Inflammatory macrophage treated with lipopolysaccharide for 4 hours (primary cell): ENCODE measurements at places on chromosomes 4 and X.
A peak's percentile ranks its signal among the peaks of the same experiment; 100 is the strongest.

DNA sequence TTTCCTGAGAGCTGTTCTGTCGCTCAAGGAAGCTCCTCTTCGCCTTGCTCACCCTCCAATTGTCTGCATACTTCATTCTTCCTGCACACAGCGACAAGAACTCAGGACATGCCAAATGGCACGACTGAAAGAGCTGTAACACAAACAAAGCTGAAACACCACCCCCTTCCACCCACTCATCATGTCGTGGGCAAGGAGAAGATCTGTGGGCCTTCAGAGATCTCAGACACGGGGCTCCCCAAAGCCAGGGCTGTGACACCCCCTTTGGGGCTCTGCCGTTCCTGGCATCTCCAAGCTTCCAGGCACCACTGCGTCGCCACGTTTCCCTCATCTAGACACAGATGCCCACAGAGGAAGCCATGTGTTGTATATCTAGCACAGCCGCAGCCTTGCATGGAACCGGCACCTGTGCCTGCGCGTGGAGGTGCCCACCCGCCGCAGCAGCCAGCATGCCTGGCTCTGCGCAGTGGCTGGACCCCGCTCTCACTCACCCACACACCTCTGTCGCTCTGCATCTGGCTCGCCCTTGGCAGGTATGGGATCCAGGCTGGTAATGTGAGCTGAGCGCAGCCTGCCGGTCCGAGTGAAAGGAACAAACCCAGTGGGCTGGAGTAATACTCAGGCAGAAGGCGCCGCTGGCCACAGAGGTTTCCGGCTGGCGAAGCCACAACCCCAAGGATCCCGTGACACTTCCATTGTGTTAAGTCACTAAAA is 676.4 kb upstream of the INTU start:
- no peak for DNase-seq

DNA sequence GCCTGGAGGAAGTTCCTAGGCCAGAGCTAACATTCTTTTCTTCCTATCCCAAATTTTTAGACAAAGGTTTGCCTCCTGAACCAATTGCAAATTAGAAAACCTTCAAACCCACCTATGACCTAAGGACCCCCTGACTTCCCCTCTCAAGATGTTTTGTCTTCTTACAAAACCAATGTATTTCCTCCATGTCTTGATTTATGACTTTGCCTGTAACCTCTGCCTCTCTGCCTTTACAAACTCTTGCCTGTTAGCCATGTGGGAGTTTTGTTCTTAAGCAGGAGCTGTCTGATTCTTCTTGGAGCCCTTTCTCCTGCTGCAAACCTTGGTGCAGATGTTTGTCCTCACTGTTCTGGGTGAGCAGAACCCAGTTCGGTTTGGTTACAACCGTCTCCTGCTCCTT is 222.3 kb upstream of the BOD1L1 start:
- DNase-seq: no peak

DNA sequence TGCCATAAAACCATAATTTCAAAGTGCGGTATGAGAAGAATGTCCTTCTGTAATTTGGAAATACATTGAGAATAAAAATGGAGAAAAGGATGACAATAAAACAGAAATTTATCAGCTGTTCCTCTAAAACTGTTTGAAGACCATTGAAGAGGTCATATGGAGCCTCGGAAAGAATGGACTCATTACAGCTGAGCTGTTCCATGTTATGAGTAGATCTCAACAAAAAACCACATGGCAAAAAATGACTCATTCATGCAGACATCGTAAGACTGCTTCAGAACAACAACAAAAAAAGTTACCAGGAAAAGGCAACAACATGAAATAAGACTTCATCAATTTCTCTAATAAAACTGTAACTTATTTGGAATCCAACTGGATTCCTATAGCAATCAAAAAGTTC is 39.7 kb downstream of the AKAP4 start:
- DNase-seq: no peak

- no peak for DNase-seq
These were observed 104.3 kb downstream of the BRWD3 start for GRCh38 chrX:80705379-80705778.

DNA sequence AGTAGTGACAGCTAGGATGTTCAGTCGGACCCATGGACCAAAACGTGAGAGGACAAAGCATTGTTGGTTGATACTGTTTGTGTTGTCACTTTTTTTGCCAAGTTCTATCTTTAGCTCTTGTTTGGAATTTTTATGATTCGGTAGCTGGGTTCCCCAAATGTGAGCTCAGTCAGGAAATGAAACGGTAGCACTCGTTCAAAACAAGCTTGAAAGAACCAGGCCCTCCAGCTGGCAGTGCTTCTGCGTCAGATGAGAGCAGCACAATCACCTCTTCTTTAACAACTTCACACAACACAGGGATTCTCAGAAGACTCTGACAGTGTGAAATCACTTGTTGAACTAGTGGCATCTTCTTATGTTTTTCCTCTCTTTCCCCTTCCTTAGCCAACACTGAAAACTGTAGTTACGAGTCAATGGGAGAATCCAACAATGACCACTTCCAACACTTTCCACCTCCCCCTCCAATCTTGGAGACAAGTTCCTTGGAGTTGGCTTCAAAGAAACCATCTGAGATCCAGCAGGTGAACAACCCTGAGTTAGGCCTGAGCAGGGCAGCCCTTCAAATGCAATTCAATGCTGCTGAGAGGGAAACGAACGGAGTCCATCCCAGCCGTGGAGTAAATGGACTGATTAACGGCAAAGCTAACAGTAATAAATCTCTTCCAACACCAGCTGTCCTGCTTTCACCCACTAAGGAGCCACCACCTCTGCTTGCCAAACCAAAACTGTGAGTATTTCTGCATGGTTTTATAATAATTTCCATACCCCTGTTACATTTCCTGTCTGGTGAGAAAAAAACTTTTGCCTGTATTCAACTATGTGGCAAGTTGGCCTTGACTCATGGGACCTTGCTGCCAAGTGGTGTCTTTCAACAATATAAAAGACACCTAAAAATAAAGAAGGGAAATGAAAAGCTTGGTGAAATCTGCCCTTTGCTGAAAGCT is 214.6 kb downstream of the PALLD start:
- DNase-seq: peak; percentile 81

- DNase-seq: no peak
These were observed 400.4 kb upstream of the DIPK2B start for GRCh38 chrX:45601052-45601451.

- no peak for DNase-seq
These were observed 1480.5 kb upstream of the IGFBP7 start for GRCh38 chr4:58590722-58591121.

DNA sequence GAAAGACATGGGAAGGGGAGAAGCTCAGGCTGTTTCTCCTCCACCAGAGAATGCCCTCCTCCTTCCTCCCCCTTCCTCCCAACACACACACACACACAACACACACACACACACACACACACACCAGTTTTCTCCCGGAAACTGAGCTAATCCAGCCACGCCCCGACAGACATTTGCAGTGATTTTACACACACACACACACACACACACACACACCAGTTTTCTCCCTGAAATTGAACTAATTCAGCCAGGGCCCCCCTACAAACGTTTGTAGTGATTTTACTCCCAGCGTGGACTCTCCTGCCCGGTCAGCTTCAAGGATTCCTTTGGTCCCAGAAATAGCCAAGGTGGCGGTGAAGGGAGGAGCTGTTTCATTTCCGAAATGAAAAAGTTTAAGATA is 32.9 kb upstream of the STX18 start:
- DNase-seq: peak; percentile 57

- DNase-seq: no peak
These were observed 64.5 kb downstream of the CPE start for GRCh38 chr4:165443276-165443675.

- no peak for DNase-seq
These were observed 136.2 kb downstream of the CPZ start for GRCh38 chr4:8728536-8729407.

DNA sequence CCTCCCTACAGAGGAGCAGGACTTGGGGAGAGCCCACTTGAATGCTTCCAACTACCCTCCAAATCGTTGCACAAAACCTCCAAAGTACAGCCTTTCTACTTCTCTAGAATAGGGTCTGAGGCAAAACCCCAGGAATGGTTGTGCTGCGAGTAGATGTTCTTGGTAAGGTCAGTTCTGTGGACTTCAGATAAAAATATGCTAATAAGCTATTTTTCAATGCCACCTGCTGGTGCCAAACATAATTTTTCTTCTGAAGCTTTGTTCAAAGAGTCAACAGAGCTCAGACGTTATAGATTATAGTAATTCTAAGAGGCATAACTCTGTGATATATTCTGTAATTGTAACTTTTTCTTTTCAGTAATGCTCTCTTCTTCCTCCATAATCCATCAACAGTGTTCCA is 425.7 kb downstream of the GPAT3 start:
- no peak for DNase-seq

DNA sequence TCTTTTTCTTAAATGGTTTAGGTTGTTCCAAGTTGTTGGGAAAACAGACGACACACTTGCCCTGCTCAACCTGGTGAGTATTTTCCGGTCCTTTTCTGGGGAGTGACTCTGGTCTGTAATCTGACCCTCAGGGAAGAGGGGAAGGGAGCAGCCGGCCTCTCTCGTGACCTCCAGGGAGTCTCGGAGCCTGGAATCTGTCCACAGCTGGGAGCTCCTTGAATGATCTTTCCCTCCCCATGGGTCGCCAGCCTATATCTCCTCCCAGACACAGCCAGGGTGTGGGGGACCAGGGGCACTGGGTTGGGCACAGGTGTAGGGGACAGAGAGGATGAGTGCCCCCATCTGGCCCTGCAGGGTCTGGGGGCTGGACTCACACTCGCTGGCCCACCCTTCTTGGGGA is 18.9 kb downstream of the TMEM175 start:
- no peak for DNase-seq

DNA sequence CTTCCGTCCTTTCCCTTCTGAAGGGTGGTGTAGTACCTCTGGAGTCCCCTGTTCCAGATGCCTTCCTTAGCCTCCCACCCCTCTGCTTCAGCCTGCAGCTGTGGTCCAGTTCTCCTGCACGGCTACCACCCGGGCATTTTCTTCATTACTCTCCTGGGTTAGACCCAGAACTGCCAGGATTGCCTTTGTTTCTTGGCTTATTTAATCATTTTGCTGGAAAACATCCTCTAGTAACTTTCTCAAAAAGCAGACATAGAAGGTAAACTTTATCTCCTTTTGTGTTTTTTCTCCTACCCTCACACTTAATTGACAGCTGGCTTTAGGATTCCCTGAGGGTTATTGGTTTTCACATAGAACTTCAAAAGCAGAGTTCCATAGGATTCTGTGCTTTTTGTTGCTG is 20.2 kb downstream of the ANAPC4 start:
- DNase-seq: no peak

- DNase-seq: peak; percentile 23
These were observed 83.3 kb downstream of the SNCA start for GRCh38 chr4:89753601-89754066.

- no peak for DNase-seq
These were observed 282.3 kb downstream of the INPP4B start for GRCh38 chr4:142563682-142564291.

GRCh38 chr4:5043579-5043978 is 7.7 kb upstream of the STK32B start:
- DNase-seq: no peak

DNA sequence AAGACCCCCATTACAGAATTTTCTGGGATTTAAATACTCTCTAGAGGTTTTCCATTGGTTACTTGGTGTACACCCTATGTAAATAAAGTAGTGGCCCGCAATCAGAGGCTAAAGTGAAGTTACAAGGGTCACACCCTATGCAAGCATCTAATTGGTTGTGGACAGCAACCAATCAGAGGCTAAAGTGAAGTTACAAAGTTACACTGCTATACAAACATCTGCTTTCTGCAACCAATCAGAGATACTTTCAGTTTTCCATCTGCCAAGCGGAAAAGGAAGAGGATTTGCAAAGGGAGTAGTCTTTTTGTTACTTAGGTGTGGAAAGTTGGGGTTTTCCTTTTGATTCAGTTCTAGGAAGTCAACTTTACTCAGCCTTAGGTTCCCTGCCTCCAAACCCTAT is 2.0 kb upstream of the ATRX start:
- DNase-seq: peak; percentile 87

DNA sequence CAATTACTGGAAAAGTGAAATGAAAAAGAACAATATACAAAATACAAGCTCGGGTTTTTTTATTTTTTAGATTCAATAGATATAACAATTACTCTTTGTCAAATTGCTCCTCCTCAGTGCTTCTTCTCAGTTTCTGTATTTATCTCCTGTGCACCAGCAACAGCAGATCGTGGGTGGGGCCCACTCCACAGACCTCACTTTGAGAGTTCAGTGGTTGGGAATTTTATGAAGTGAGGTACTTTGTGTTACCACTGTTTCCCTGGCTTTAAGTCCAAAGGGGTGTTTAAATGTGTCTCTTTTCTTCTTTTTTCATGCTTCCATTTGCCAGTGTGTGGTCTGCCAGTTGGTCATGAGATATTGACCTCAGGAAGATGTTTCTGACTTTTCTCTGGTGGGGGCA is 54.4 kb downstream of the KIT start:
- no peak for DNase-seq

DNA sequence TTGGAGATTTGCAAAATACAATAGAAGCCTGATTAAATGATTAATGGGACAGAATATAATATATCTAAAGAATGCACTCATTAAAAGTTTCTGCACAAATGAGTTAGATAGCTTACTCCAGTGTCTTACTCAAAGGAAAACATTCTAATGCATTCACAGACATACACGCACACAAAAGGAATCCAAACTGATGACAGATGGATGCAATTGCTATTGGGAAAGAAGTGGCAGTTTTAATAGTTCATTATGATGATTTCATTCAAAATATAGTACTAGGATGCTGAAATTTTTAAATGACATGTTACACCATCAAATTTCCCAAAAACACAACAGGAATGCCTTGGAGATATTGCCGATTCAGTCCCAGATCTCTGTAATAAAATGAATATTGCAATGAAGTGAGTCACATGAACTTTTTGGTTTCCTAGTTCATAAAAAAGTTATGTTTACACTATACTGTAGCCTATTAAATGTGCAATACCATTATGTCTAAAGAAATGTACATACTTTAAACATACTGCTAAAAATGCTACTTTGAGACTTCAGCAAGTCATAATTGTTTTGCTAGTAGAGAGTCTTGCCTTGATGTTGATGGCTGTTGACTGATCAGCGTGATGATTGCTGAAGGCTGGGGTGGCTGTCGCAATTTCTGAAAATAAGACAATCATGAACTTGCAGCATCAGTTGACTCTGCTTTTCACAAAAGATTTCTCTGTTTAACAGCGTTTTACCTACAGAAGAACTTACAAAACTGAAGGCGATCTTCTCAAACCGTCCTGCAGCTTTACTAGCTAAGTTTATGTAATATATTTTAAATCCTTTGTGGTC is 45.6 kb downstream of the BBS12 start:
- no peak for DNase-seq

DNA sequence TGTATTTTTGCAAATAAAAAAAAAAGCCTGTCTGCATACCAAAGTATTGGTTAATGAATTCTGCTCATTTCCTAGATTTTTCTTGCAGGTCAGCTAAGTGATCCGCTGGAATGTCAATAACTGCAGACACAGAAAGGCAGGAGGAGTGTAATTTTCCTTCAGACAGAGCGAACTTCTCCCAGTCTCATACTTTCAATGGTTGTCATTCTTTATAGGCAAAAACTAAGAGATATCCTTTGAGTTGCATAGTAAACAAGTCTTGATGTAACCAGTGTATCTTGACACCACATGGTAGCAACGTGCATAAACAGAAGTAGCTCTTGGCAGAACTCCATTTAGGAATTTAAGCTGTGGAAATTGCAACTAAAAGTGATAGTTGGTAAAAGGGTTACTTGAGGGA is 8.2 kb downstream of the CAPN6 start:
- no peak for DNase-seq
